Transverse colon (tissue), 4 donors: ENCODE measurements at places on chromosomes 4 and X. TPM values are rescaled to one million over a fixed set of nuclear protein-coding genes. Genes with fewer than 3 reads are reported as not detected.

The GABRG1 gene
- not detected for total RNA-seq

The ABLIM2 gene
- 11.1 TPM for total RNA-seq

The VGLL1 gene
- not detected for total RNA-seq

The NEXMIF gene
- under 0.01 TPM for total RNA-seq

The RAI2 gene
- 4.0 TPM for total RNA-seq

The MAP7D2 gene
- total RNA-seq = 4.4 TPM

The CENPE gene
- not detected for total RNA-seq

The ATRX gene
- 57.9 TPM for total RNA-seq

DNA sequence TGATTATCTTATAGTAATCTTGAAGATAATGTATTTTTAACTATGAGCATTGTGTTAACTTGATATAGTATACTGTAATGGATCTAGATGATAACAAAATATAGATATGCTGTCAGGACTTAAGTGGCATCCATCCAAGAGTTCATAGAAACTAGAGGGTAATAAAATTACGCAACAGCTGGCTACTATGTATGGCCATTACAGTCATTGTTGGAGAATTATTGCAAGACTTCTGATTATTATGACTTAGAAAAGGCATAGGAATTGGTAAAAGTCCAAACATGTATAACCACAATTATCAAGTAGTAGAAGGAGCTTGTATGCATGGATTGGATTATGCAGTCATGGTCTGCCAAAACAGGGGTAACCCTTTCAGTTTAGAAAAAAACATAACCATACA is 9.5 kb downstream of the OGT start:
- DNase-seq = no peak

GRCh38 chrX:97938706-97939105 is 1055.0 kb downstream of the RPA4 start:
- no peak for DNase-seq

DNA sequence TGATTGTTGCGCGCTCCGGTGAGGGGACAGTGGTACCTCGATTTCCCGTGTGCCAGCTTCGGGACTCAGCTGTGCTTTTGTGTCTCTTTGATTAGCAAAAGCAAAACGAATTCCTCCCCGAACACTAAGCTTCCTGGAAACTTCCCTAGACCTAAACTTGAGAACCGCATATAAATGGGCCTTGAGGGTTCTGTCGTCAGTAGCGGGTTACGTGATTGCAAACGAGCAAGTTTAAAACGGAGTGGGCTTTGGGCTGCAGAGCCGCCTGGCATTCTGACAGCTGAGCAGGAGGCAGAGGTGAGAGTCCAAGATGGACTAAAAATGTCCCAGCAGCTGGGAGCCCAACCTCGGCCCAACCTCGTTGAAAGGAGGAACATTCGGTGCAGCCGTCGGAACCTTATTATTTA is 1.2 kb upstream of the TAPT1 start:
- peak; percentile 51 for DNase-seq

GRCh38 chr4:76449833-76450232 is 14.8 kb downstream of the SHROOM3 start:
- DNase-seq = no peak

DNA sequence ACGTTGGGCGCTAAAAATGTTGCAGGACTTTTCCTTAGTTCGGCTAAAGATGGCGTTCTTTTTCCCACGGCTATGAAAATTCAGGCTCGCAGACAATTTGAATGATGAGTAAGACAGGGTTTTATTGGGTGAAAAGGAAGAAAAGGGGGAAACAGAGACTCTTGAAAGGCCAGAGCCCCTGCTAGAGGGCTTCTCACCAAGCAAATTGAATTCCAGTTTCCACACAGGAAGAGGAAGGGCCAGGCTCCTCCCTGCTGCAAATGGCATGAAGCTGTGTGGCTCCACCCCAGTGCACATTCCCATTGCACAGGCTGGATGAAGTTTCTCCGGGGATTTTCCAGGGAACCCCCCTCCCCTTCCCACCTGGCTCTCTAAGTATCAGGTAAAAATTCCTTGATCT is 210.9 kb downstream of the KLHL4 start:
- no peak for DNase-seq

GRCh38 chr4:39469429-39470077 is 10.7 kb downstream of the LIAS start:
- DNase-seq = no peak

GRCh38 chr4:173536808-173537429 is 6.9 kb upstream of the HAND2 start:
- no peak for DNase-seq

GRCh38 chrX:84830836-84831235 is 172.8 kb upstream of the APOOL start:
- no peak for DNase-seq

DNA sequence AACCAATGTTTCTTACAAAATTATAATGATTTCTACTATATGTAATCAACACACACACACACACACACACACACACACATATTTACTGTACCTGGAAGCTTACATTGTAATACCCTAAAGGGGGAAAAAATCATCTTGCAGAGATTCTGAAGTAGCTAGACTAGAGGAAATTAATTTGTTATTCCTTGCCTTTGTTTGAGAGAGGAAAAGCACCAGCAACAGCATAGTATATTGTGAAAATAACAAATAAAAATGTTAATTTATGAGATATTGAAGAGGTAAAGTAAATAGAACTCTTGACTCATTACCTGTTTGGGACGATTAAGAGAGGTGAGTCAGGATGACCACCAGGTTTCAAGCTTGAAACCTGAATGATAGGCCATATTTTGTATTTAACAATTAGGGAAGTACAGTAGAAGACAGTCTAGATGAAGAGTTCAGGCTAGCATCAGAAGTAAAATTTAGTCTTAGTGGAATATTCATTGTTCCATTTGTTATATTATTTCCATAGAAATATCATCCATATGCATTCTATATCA is 873.4 kb upstream of the PCDH10 start:
- DNase-seq = no peak

DNA sequence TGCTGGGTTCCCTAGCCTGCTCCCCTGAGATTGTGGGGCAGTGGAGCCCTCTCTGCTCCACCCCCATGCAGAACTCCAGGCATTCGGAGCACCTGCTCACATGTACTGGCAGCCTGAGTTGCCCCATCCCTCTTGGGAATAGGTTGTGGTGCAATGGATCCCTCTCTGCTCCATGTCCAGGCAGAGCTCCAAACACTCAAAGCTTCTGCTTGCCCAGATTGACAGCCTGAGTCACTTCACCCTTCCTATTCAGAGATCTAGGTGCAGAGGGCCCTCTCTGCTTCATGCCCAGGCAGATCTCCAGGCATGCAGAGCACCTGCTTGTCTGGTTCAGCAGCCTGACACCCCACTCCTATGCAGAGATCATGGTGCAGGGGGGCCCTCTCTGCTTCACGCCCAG is 18.6 kb upstream of the TEX13B start:
- no peak for DNase-seq

- peak; percentile 33 for DNase-seq
Observed at GRCh38 chrX:128929271-128930057, 593.8 kb downstream of the SMARCA1 start.

DNA sequence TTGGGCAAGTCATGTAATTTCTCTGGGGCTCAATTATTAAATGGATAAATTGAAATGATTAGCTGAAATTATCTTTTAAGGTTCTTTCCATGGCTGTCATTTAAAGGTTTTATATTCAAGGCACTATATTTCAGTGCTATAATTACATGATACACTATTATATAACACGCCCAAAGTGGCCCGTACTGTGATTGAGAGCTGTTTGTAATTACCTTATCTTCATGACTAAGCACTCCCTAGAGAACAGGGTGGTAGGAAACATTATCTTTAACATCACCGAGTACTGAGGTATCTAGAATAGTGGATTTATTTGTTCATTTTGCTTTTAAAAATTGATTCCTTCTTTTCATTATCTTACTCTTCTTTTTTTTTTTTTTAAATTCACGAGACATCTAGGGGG is 79.0 kb downstream of the DIAPH2 start:
- DNase-seq = no peak

GRCh38 chr4:39255266-39255665 is 72.9 kb downstream of the WDR19 start:
- DNase-seq = no peak

- DNase-seq = no peak
Observed at GRCh38 chrX:150489359-150490015, 78.9 kb upstream of the MTM1 start.

DNA sequence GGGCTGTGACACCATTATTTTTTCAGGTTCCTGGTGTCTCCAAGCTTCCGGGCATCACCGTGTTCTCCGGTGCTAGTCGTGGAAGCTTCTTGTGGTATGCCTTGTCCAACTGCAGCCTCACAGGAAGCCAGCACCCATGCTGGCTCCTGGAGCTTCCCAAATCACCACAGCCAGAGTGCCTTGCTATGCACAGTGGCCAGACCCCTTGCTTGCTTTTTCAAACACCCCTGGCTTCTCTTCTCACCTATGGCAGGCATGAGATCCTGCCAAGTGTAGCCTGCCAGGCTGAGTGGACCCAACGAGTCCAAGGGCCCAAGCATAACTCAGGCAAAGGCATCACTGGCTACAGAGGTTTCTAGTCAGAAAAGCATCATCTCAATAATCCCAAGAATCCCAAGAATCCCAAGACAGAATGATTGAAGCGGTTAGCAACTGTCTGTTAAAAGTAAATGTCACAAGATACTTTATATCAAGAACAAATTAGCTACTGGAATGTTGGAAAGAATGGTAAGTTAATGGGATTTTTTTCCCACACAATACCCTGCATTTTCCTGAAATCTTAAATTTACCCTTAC is 1522.9 kb downstream of the PCDH18 start:
- DNase-seq = no peak

DNA sequence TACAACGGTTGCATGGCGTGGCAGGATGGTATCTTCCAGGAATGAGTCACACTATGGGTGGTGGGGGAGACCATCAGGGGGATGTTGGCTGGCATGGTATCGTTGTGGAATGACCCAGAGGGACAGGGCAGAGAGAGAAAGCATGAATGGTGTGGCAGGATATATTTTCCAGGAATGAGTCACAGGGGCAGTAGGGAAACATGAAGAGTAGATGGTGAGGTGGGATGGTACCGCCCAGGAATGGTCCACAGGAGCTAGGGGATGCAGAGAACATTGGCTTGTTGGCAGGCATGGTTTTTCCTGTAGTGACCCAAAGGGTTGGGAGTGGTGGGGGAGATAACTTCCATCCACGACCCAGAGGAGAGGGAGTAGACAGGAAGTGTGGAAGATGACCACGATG is 62.4 kb downstream of the MAOA start:
- no peak for DNase-seq

- no peak for DNase-seq
Observed at GRCh38 chr4:84235126-84235944, 263.8 kb downstream of the NKX6-1 start.

DNA sequence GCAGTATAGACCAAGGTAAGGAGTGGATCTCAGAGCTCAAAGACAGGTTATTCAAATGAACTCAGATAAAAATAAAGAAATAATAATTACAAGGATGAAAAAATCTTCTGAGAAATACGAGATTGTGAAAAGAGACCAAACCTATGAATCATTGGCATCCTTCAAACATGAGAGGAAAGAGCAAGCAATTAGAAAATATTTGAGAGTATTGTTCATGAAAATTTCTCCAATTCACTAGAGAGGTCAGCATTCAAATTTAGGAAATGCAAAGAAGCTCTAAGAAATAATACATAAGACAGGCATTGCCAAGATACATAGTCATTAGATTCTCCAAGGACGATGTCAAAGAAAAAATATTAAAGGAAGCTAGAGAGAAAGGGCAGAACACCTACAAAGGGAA is 93.5 kb upstream of the GALNTL6 start:
- DNase-seq = no peak

DNA sequence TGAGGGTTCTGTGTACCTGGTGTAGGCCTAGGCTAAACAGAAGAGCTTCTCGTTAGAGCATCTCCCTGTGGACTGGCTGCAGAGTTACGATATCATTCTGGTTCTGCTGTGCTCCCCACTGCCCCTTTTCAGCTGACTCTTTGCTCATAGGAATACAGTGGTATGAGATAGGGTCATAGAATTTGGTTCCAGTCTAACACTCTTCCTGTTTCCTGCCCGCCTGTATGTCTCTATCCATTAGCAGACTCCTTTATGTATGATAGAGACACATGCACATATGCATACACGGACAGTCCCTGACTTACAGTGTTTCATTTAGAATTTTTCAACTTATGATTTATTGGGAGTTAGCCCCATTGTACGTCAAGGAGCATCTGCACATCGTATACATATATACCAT is 15.3 kb downstream of the RNF4 start:
- no peak for DNase-seq

GRCh38 chrX:40279091-40279430 is 181.3 kb upstream of the BCOR start:
- no peak for DNase-seq

DNA sequence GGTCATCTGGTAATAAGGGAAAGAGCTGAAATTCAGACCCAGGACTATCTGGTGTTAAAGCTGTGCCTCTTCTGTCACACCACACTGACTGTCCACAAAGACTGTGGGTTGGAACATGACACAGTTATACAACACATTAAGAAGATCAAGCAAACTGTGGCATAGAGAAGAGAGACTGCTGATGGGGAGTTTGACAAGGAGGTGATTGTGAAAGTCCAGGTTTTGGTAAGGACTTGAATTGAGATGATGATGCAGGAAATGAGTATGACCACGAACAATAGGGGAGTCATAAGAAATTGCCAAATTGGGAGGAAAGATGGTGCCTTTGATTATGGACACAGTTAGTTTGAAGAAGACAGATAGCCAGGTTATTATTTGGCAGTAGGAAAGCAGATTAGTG is 163.4 kb downstream of the PDGFRA start:
- DNase-seq = no peak

DNA sequence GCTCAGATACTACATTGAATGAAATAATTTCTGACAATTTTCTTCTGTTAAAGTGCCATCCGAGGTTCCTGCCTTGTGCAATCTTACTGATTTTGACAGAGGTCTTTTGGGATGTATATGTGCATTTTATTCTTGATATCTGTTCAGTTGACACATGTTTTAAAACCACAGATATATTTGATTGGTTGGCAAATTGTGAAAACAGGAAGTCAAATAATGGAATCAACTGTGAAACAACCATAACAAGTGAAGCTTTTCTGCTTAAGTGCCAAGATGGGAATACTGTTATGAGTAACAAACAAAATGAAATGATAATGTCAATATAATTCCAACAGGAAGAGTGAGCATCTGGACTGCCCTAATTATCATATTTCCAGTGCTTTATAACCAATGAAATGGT is 84.9 kb upstream of the TET2 start:
- no peak for DNase-seq

DNA sequence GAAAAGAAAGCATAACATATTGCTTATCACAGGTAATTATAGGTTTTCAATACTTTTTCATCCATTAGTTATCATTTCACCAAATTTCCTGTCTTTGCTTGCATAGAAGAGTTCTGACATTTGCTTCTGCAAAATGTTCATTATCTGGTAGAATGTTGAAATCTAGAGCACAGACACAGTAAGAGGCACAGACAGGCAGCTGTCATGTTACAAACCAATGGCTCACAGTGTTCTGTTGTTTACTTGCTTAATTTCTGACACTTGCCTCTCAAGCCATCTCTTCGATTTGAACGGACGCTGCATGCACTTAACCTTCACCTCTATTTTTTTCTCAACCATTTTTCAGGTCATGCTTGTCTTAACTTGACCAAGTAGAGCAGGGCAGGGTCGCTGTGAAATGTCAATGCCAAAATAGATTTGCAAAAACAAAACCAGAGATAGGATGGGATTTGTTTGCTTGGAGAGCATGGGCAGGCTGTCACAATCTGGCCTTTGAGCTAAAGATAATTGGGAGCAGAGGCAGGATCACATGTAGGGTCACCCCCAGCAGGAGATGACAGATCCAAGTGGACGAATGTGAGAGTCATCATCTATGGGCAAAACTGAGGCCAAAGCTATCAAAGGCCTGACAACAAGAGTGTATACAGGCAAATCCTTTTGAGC is 292.3 kb downstream of the SMARCA1 start:
- DNase-seq = no peak
